ENCODE measurements at places on chromosomes 7 and 10.

GRCh38 chr10:23754179-23754578 is 315.3 kb downstream of the OTUD1 start:
- DNase-seq = no peak

DNA sequence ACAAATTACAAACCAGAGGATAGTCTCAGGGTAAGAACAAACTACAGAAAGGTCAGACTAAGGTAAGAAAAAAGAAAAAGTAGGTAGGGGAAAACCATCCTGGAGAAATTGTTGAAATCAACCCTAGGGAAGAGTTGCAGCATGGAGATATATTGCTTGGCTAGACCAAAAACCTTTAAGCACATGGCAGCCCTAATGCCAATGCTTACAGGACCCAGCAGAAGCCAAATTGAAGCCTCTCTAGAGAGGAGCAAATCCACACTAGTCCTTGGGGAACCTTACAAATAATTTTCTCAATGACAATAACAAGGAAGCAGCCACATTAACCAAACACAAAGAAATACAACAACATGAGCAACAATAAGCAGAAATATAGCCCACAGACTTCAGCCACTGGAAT is 81.9 kb downstream of the CNOT4 start:
- no peak for DNase-seq

DNA sequence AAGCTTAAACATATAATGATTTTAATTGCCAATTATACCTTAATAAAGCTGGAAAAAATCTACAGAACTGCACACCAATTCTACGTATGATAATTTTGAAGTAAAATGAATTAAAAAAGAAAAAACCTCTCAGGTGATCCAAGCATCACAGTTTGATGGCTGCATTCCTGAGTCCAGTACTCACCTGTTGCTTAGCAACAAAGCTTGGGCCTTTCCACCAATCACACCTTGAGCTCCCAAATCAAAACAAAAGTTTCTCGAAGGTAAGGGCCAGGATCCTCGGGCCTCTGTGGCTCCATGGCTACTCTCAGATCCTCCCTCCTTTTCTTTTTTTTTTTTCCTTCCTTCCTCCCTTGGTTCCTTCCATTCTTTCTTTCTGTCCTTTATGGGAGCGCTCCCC is 137.2 kb upstream of the PCBD1 start:
- DNase-seq = no peak

- DNase-seq = no peak
Measured at GRCh38 chr7:70630818-70631457, 501.0 kb upstream of the GALNT17 start.

DNA sequence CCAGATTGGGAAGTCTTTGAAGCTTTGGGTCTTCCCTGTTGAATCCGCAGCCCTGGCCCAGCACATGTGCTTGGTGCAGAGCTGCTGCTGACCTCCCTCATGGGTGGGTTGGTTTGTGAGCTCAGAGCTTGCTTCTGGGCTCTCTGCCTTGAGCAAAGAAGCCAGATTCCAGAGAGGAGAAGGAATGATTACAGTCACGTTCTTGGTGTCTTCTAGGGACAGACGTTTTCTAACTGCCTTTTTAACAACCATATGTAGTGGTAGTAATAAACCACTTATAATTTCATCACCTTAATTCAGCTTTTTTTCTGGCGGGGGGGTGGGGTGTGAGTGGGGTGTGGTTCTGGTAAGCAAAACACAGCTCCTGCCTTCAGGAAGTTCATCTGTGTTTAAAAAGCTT is 39.5 kb downstream of the LRMDA start:
- DNase-seq = no peak

DNA sequence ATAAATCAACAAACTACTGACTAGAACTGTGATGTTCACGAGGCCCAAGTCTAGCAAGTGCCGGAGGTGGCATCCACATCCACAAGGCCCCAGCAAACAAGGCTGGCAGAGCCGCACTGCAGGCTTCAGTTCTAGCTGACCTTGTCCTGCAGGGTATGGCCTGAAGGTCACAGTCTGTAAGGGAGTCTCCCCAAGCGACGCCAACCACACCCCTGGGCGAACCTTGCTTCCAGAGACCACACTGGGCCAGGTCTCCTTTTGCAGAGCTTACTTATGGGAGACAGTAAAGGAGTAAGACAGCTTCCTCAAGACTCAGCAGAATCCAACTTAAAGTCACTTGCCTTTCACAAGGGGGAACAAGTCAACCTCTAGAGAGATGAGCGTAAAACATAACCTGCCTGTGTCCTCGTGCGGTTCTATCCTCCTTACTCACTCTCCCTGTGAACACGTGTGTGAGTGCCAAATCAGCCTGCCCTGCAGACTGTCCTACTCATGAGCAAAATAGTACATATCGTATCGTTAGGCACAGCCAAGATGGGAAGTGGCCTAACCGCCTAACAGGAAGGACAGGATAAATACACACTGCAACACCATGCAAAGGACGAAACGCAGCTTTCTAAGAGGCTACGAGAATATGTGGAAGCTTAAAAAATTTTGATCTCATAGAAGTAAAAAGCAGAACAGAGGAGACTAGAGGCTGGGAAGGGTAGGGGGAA is 22.7 kb downstream of the FAM53B start:
- DNase-seq = no peak

DNA sequence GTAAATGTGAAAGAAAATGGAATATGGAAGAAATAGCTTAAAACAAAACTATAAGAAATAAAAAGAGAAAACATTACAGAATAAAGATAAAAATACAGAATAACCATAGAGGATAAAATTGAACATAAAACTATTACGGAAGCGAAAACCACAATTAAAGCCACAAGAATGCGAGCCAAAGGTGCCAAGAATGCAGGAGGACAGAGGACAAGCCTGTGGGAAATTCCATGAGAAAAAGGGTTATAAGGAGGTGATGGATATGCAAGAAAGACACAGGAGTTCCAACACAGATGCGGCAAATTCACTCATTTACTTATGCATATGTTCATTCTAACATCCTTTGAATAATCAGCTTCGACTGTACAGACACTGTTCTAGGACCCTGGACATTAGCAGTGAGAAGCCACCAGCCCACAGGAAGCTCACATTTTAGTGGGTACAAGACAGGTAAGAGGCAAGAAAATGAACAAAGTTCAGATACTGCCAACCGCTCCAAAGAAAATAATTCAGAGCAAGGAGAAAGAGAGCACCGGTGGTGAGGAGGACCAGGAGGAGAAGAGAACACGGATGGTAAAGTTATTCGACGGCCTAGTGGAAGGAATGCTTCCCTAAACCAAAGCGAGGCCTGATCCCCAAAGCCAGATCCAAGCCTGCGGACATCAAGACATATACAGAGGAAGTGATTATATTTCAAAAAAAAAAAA is 213.7 kb upstream of the MGMT start:
- DNase-seq = no peak

DNA sequence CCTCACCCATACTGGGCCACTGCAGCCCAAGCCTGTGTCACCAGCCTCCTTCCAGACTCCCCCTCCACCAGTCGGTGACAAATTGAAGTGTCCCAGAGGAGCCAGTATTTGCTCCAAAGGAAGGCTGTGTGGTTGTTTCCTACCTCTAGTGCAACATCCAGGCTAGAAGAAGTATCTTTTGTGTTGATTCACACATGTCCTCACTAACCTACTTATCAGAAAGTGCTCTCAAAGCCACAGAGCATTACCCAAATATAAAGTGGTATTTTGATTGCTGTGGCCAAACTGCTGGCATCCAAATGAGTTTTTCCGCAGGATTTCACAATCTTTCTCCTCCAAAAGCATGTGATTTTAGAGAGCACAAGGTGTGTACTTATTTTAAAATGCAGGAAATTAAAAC is 134.8 kb downstream of the CUL2 start:
- no peak for DNase-seq

GRCh38 chr10:84391326-84391725 is 62.9 kb downstream of the CCSER2 start:
- no peak for DNase-seq

DNA sequence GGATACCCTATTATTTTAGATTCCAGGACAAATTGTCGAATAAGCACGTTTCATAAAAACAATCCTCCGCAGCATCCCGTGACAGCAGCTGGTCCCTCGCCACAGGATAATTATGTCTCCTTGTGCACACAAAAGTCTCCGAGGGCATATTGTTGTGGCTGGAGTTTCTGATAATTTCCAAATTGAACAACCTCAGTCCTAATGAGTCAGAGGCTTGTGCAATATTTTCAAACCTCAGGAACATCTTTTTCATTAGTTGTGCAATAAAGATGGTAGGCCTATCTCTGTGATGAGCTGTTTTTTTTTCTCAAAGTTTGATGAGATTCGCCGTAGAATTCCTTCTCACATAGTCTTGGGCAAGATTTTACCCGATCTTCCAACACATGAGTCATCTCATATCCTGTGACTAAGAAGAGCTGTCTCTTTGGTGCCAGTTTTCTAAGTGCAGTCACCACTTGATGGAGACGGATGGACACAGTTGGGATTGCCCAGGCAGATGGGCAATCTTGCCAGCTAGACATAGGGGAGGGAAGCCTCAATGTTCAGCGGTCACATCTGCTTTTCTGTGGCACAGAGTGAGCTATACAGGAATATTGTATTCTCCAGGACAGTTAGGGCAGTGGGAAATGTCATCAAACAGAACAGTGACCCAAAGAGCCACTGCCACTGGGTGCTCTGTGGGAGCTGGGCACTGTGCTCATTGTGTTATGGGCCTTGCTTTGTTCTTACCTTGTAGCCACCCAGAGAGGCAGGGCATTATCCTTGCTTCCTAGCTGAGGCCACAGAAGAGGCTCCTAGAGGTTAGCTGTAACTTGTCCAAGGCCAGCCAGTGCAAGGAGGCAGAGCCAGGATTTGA is 7.8 kb downstream of the HTRA1 start:
- no peak for DNase-seq

- no peak for DNase-seq
Measured at GRCh38 chr10:129953119-129954051, 10.7 kb downstream of the EBF3 start.

GRCh38 chr7:33790746-33791145 is 114.6 kb upstream of the BMPER start:
- DNase-seq = no peak

DNA sequence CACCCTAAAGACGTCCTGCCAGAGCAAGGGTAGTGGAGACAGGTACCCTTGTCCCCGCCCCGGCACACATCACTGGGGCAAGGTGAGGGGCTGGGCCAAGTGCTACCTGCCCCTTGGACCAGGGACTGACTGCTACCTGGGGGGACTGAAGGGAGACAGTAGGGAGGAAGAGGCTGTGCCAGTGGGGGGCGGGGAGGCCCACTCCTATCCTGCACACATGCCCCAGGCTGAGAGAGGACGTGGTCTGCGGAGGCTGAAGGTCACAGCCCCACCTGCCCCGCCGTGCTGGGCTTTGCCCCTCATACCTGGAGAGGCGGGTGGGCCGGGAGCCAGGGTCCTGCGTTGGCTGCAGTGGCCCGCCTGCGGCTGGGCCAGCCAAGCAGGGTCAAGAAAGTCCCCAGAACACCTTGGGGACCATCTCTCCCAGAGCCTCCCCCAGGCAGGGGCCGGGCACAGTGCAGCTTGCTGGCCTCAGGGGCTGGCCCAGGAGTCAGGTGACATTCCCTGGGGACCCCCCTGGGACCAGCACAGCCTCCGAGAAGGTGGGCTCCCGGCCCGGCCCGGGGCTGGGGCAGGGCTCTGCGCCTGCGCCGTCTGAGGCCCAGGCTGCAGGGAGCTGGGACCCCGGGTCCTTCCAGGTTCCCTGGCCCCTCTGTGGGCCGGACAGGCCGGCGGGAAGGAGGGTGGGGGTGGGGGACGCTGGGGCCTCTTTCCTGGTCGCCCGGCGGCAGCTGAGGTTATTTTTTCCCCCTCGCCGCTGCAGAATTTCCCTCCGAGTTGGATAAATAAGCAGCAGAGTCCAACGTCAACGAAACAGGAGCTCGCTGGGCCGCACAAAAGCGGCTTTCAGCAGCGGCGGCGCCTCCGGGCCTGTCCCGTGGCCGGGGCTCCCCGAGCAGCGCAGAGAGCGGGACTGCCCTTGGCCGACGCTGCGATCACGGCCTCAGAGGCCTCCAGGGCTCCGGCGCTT is 9.8 kb upstream of the FZD9 start:
- DNase-seq = no peak

DNA sequence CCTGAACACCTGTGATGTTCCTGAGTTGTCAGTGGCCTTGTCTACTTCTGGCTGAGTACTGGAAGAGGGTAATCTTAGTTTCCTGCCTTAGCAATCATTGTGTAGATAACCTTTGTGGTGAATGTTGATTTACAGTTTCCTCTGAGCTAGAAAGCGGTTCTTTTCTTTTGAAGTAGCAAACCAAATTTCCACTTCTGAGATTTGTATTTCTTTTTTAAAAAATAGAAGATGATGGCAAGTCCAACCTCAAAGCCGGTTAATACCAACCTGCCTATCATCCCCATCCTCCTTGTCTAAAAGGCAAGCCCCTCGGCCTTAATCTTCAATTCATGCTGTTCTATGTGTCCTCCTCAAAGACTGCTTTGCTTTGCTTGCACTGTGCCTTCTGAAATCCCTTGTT is 12.5 kb upstream of the PALS2 start:
- DNase-seq = no peak

GRCh38 chr7:107810626-107811025 is 7.6 kb upstream of the SLC26A3 start:
- no peak for DNase-seq

- DNase-seq = no peak
Measured at GRCh38 chr7:14505906-14506305, 396.6 kb downstream of the DGKB start.

DNA sequence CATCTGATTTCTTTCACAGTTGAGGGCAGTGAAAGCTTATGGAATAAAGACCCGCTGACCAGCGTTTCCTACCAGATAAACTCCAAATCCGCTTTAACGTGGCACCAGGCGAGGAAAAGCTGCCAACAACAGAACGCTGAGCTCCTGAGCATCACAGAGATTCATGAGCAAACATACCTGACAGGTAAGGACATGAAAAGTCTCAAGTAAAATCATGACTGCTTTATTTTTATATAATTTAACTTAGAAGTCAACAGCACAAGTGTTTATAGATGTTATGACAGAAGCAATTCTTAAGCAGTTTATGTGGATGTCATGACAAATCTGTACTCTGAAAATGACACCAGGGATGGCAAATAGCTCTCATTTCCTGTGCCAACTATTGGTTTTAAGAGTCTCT is 24.5 kb downstream of the MRC1 start:
- DNase-seq = no peak

DNA sequence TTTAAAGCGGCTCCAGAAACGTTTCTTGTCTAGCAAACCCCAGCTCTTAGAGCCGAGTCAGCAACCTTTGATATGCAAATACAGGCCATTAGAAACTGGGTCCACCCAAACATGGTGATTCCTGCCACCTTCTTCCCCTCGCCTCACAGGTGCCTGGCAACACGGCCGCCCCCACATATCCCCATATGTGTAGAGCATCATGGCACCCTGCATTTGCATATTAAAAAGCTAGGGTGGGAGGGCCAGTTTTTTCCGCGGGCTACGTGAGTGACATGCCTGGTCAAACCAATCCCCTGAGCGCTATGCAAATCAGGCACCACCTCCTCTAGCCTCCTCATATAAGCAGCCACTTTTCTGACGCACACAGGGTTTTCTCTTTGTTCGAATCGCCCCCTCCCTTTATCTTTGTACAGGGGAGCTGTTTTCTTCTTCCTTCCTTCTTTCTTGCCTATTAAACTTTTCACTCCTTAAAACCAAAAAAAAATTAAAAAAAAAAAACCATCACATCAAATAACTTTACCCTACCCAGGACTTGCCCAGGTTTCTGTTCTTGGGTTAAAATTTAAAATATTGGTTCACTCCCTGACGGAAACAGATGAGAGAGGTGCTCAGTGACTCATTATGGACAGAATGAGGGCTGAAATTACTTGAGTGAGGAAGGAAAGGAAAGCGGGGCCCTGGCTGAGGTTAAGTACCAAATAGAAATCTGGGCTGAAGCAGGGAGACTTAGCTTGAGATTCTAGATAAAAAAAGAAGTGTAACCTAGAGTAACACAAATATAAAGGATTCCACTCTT is 59.8 kb downstream of the COA1 start:
- no peak for DNase-seq

GRCh38 chr10:109934958-109935793 is 11.9 kb upstream of the XPNPEP1 start:
- DNase-seq = no peak

All from stimulated activated CD8-positive, alpha-beta memory T cell treated with anti-CD3 and anti-CD28 coated beads, Interleukin-7, amount 100 ng/mL, for 1 hour (primary cell).